ENCODE measurements at places on chromosomes 3 and 15.

DNA sequence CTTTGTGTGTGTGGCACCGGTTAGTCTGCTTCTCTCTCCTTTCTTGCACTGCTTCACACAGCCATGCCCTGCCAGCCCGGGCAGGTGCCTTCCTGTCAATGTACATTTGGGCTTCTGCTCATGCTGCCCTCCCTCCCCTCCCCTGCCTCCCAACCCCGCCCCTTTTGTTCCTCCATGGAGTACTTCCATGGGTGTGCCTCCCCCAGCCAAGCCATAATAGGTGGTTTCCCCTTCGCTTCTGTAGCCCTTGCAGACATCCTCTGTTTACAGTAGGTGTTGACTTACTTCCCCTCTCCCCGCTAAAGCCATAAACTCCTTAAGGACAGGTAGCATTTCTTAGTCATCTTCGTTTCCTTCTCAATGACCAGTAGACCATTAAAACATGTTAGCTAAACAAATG, 31.8 kb upstream of the CRTC3 start:
- DNase-seq = no peak

DNA sequence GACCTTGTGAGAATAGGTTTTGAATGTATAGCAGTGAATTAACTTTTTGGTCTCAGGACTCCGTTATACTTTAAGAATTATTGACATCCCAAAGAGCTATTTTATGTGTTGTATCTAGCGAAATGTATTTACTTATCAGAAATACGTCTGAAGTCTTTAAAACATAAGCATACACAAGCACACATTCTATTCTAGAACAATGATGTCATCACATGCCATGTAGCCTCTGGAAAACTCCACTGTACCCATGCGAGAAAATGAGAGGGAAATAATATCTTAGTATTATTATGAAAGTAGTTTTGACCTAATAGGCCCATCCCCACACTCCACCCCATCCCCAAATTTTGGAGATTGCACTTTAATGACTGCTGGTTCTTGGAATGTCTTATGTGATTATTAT, 1.5 kb downstream of the POLR2M start:
- peak; percentile 64 for DNase-seq

- no peak for DNase-seq
These were observed 91.8 kb downstream of the RYR3 start for GRCh38 chr15:33402600-33402999.

- peak; percentile 10 for DNase-seq
These were observed 193.5 kb downstream of the ULK4 start for GRCh38 chr3:41768363-41768762.

DNA sequence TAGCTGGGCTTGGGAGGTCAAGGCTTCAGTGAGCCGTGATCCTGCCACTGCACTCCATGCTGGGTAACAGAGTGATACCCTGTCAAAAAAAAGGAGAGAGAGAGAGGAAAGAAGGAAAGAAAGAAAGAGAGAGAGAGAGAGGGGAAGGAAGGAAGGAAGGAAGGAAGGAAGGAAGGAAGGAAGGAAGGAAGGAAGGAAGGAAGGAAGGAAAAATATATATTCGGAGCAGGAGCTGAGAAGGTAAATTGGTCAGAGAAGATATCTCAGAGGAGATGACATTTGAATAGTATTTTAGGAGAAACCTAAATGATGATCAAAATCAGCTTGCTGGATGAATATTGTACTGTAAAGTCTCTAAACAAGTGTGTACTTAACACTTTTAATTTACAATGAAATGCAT, 633.1 kb downstream of the ZPLD1 start:
- DNase-seq = no peak

DNA sequence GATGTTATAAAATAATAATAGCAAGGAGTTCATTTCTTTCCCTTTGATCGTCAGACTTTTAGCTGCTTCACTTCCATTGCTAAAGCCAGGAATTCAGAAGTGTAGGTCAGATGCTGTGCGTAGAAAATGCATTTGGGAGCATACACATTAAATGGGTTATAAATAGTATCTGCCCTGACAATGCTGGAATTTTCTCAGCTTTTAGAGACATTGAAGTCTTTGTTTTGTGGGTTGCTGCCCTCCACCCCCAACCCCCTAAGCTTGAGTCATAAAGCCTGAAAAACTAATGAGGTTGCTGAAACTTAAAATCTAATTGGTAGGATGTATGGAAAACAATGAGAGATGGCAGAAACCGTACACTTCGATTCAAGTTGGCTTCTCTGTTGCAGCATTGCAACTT, 81.9 kb downstream of the MITF start:
- no peak for DNase-seq

GRCh38 chr15:89112341-89112971, 24.2 kb downstream of the ABHD2 start:
- DNase-seq = no peak

GRCh38 chr3:25781758-25782594, 1.3 kb downstream of the NGLY1 start:
- no peak for DNase-seq

DNA sequence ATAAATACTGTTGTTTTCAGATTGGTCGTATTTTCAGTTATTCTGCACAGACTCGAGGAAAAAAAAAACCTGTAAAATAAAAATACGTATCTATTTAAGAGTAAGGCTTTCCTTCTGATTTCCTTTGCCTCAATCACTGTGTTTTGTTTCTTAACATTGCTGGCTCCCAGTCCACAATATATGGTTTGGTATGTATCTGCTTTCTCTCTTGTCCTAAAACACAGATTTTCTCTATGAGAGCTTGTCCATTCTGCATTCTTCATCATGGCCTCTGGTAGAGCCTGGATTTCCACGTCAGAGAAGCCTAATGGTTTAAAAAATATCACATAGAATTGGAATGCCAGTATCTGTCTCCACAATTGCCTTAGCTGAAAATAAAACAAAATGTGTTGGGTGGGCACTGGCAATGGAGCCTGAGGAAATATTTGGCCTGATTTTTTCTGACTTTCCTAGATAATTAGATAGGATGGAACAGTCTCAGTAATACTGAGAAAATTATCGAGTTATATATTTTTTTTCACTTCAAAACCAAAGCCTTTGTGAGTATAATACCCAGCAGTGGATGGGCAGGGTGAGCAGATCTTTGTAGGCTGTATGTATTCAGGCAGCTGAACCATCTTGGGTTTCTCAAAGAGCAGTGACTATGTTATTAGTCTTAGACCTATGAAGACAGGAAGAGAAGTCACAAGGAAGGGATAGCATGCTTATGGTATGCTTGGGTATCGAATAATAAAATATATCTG, 1.9 kb downstream of the CD200 start:
- no peak for DNase-seq

- peak; percentile 77 for DNase-seq
These were observed 15.1 kb upstream of the RFTN1 start for GRCh38 chr3:16528581-16528993.

- DNase-seq = no peak
These were observed 54.5 kb downstream of the NEK11 start for GRCh38 chr3:131081224-131081623.

- DNase-seq = peak; percentile 98
These were observed 6.5 kb upstream of the TNK2 start for GRCh38 chr3:195914648-195915473.

GRCh38 chr3:174945951-174946350, 86.8 kb downstream of the NAALADL2 start:
- DNase-seq = no peak

GRCh38 chr15:36479200-36479896, 100.1 kb upstream of the CDIN1 start:
- DNase-seq = no peak

DNA sequence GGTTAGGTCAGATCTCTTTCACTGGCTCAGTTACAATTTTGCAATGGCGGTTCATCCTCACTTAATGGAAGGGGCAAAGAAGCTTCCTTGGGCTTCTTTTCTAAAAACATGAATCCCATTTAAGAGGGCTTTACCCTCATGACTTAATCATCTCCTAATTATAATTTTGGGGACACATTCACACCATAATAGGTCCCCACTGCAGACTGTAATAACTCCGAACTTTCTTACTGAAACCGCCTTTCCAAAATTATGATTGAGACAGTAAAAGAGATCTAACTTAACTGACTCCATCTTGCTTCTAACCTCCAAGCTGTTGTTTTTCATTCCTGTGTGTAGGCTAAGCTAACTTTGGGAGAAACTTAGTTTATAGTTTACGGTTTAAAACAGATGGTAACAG, 33.3 kb upstream of the C15orf39 start:
- no peak for DNase-seq

- DNase-seq = no peak
These were observed 139.3 kb downstream of the TNIK start for GRCh38 chr3:171320750-171321558.

GRCh38 chr3:94232921-94233320, 170.1 kb downstream of the NSUN3 start:
- DNase-seq = no peak

DNA sequence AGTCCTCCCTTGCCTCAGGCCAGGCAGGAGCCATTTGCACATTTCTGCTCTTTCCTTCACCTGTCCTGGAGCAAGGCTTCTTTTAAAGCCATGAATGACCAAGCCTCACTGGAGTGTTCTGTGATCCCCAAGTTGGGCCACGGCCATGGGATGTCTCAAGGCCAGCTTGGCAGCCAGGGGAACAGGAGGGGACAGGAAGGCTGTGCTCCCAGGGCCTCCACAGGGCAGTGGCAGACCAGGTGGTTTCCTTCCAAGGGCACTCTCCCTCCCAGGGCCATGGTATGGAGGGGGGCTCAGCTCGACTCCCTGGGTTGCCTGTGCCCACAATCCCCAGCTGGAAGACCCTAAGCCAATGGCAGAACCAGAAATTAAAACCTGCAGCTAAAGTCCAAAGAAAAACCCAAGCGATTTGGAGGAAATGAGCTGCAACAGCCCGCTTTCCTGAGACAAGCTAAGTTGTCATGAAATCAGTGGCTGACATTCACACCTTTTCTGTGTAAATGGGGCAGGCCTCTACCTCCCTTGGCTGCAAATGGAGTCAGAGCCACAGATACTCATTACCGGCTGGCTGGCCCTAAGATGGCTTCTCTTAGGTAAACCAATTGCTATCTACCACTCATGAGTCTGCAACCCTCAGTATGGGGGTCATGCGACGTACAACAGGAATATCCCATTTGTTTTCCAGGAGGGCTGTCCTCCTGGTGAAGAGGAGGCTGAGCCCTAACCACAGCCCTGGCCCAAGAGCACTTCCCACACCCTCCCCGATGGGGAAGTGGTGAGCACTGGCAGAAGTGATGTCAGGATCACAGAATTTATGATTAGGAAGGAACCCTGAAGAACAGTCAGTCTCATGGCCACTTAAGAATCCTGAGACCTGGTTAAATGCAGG, 83.3 kb downstream of the SNRK start:
- DNase-seq = peak; percentile 65

DNA sequence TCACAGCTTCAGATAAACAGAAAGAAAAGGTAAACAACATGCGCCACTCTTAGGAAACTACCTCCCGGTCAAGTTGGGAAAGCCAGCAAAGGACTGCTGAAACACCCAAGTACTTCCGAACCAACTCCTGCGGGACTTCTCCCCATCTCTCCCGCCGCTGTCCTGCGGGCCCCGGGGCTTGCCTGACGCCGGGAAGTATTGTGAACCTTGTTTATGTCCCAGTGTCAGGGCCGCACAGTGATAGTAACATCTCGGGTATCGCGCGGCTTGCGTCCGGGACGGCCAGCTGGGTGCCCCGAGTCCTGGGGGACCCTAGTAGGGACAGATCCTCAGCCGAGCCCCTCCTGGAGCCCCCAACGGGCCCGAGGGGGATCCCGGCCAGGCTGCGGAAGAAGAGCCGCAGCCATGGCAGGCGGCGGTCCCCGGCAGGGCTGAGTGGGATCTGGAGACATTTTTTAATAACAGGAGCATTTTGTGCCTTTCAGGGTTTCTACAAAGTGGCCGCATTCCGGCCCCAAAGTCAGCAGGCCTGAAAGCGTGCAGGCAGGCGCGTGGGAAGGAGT, 756 bp downstream of the CLPX start:
- peak; percentile 80 for DNase-seq

DNA sequence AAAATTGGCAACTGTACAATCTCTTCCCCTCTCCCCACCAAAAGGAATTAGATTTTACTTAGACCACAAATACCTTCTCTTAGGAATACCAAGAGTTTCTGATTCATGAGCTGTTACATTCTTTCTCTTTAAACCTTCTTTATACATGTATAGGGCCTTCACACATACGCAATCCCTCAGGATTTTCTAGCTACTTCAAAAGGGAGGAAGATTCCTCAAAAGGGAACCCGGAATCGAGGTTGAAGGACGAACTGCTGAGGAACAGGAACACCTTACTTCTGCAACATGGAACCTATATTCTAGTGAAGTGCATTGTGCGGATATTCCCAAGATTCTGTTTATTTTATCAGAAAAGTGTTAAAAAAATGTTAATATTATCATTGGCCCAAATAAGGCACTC, 52.3 kb downstream of the GABRB3 start:
- no peak for DNase-seq

DNA sequence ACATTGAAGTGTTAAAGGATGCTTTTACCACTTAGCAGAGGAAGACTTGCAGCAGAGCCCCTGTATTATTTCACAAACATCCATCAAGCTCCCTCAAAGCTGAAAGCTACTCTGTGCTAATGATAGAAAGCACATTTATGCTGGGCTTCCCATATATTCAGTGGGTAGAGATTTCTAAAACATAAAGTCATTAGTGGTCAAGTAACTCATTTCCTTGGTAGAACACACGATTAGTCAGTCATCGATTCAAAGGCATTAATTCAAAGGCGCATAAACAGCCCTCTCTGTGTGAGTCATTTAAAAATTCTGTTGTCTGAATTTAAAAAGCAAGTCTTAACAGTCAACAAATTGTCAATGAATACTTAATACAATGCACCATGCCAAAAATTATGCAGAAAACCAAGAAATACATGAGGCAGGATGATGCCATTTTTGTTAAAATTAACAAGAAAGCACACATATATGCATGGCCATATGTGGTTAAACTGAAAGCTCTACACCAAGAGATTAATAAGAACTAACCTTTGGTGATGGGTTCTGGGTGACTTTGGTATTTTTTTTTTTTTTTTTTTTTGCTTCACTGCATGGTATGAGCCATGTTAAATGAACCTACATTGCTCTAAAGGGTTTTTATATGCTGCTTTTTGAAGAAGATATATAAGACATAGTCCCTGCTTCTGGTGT, 61.7 kb downstream of the LDHAL6B start:
- no peak for DNase-seq

GRCh38 chr15:90035095-90035839, 34.1 kb downstream of the ZNF710 start:
- peak; percentile 47 for DNase-seq

GRCh38 chr15:58077427-58077826, 11.9 kb upstream of the ALDH1A2 start:
- no peak for DNase-seq

GRCh38 chr3:141940194-141940776, 63.8 kb downstream of the ATP1B3 start:
- peak; percentile 93 for DNase-seq

DNA sequence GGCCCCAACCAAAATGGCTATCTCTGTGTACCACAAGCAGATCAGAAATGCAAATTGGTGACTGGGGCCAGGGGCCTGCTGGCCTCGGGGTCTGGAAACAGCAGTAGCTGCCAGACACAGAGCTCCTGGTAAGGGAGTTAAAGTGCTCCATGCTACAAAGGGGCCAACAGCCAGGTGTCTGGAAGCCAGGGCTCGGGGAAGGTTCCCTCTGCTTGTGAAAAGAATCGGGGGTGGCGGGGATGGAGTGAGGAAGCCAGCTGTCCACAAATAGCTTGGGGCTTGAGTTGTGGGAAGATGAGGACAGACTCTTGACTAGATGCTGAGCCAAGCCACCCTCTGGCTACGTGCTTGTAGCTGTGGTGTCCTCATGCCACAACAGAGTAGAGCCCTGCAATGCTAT, 39.3 kb downstream of the CHRD start:
- no peak for DNase-seq

GRCh38 chr3:117278424-117279190, 569.0 kb downstream of the TUSC7 start:
- no peak for DNase-seq

- no peak for DNase-seq
These were observed 55.0 kb upstream of the CHD2 start for GRCh38 chr15:92845126-92845508.

All from osteoblast (primary cell).